Stimulated activated CD8-positive, alpha-beta memory T cell treated with anti-CD3 and anti-CD28 coated beads, Interleukin-7, amount 100 ng/mL, for 1 hour (primary cell): ENCODE measurements at places on chromosomes 6 and 20.

DNA sequence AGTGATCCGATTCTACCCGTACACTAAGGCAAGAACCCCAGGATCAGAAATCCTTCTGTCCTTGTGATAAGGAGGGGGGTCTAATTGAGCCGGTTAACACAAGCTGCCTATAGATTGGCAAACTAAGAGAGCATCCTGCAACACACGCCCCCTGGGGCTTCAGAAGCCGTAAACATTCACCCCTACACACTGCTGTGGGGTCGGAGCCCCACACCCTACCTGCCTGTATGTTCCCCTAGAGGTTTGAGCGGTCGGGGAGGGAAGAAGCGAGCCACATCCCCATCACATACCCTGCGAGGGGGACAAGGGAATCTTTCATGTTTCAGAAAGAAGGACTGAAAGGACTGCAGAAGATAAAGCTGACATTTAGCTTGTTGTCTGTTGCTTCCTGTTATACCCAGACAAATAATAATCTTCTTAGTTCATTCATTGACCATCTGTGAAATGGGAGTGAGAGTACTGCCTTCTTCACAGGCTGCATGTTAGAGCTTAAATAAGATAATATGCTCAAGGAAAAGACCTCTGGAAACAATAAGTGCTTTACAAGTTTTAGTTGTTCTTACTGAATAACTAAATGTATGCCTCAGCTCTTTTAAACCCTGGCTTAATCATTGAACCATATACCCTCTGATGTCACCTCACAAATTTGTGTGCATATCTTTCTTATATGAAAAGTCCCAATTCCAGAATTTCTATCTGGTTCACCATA lies 74.2 kb upstream of the RNF217 start:
- no peak for DNase-seq

DNA sequence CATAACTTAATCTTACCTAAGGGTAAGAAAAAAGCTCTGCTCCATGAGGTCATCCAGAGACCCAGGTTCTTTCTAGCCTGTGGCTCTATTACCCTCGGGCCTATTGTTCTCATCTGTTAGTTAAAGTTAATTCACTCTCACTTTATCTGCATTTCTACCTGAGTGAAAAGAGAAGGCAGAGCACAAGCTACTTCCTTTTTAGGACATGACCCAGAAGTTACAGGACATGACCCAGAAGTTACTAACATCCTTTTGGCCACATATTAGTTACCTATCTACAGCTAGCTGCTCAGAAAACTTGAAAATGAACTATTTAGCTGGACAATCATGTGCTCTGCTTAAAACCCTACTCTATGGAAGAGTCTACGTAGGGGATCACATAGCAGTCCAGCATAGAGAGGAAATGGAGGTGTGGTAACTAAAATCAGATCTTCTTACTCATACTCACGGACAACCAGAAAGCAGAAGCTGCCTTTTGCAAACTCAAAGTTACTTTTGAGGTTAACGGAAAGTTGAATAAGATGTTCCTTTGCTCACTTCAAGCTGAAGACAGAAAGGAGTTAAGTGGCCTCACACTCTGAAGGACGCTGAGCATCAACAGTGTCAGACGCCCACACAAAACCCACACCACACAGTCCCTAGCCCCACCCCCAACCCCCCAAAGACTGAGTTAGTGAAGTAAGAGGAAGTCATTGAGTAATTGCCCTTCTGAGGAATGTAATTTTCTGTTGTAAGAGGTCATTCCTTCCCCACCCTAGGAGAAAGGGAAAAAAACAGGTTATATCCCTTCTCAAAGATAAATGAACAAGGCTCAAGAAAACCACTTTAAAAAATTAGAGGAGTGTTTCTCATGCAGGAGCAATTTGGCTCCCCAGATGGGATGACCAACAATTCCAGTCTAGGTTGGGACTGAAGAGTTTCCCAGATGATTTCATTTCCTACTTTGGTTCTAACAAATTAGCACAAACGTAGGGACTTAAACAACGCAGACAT lies 45.9 kb upstream of the TAB2 start:
- DNase-seq = peak; percentile 38

- DNase-seq = no peak
These were observed 40.4 kb downstream of the SCAF8 start for GRCh38 chr6:154773610-154774089.

DNA sequence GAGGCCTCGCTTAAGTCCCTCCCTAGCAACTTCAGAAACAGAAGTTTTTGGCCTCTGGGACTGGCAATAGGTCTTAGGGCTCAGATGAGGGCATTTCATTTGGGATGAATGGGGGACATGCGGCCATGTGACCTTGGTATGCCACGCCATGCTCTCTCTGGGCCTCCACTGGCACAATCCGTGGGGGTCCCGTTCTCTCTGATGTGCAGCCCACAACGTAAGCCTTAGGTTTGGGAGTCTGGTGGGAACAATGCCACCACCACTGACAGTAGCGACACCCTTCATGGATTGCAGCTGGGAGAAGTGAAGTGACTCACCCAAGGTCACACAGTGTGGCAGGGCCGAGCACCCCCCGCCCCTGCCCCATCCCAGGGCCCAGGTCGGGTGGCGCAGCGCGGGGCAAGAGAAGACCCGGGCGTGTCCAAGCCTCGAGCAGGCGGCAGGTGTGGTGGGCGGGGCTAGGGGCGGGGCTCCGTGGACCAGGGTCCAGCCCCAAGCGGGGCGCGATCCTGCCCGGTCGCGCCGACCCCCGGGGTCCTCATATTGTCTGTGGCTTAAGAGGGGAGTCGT lies 864 bp upstream of the CEBPB start:
- no peak for DNase-seq

- no peak for DNase-seq
These were observed 198.8 kb upstream of the CDYL start for GRCh38 chr6:4577406-4577805.
